Heart left ventricle (tissue), 16 donors: ENCODE measurements at places on chromosomes 13 and 19.

GRCh38 chr13:89900104-89900765, 1447.3 kb upstream of the MIR17HG start:
- no peak for DNase-seq

GRCh38 chr13:111862836-111863815, 203.8 kb upstream of the SOX1 start:
- no peak for DNase-seq

DNA sequence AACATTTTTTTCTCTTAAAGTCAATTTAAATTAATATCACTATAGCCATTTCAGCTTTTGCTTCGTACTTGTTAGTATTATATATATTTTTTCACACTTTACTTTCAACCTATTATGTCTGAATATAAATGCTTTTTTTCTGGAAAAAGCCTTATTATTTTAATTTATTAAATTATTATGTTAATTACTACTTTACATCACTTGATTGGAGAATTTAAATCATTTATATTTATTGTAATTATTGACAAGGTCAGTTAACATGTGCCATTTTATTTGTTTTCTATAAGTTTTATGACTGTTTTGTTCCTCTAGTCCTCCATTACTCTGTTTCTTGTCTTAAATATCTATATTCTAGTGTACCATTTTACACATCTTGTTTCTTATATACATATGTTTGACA, 1333.4 kb upstream of the MIR17HG start:
- no peak for DNase-seq

- peak; percentile 69 for DNase-seq
Observed at GRCh38 chr19:47573071-47574026, at the start of gene ZNF541. Gene ZNF541, minus strand, starts transcription at chr19:47573148. Its CDS starts 17,292 bp downstream, at chr19:47555856.

DNA sequence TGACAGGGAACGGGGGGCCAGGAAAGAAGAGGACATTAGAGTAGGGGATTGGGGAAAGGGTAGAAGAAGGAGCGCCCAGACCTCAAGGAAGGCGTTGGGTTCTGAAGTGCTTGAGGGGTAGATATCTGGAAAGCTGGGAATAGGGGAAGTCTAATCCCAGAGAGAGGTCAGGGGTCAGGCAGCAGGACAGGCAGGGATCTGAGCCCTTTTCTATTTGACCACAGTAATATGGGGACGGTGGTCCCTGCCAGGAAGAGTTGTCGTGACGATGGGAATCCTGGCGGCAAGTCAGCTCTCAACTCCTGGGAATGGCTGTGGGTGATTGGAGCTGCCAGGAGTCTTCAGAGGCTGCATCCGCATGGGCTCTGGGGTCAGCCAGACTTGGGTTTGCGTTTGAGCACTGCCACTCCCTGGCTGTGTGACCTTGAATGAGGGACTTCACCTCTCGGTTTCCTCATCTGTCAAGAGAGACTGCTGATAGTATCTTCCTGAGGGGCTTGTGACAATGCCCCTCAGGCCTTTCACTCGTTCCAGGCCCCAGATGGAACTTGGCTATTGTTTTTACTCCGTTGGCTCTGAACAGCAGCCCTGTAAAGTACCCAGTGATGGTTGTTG, 1.3 kb downstream of the AP2A1 start:
- no peak for DNase-seq

- no peak for DNase-seq
Observed at GRCh38 chr19:49564616-49565045, 15.7 kb downstream of the NOSIP start.

- no peak for DNase-seq
Observed at GRCh38 chr13:107867701-107868661, 347.4 kb downstream of the LIG4 start.

DNA sequence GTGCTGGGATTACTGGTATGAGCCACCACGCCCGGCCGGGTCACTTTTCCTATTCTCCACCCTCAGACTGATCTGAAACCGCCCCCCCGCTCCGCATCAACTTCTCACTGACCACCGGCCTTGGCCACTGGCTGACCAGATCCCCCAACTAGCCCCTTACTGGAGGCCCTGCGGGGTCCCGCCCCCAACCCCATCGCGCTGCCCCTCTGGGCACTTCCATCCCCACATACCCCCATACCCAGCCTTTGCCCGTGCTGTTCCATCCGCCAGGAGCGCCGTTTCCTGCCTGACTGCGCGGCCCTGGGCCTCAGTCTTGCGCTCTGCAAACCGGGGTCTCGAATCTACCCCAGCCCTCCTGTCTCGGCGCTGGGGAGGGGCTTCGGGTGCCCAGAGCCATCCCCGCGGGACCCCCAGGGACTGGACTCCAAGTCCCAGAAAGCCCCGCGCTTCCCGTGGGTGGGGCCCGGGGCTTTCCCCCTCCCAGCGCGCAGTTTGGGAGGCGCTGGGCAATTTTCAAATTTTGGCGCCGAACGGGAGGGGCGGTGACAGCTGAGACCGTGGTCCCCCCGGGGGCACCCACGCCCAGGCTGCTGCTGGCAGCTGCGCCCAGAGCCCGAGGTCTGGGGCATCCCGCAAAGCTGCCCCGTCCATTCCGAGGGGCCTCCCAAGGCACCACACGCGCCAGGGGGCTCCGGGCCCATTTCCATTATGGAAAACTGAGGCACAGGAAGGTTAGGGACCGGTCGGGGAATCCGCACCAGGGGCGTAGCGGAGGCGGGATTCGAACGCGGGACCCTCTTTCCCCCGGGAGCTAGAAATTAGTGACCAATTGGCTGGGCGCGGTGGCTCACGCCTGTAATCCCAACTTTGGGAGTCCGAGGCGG, 5.2 kb upstream of the LMNB2 start:
- DNase-seq: no peak

DNA sequence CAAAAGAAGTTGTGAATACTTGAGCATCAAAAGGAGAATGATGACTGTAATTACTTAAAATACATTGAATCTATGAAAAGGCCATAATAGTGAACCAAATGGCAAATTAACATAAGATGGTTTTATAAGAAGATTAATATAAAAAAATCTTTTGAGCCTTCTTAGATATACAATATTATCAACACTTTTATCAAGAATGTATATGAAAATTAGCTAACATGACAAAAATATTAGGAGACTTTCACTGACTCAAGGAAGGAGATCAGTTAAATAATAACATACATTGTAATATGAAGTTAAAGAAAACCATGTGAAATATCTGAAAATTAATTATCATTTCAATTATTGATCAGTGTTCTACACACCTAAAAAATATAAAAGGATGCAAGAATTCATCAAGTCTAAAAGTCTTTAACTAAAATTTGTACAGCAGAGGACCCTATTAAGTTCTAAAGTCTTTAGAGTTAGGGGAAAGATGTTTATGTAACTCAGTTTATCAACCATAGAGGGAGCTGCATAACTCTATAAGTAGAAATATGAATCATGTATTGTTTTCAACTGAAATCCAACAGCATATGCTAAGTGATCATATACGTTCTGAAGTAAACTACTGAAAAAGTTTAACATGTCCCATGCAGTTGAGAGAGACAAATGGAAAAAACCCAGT, 756.1 kb upstream of the MIR17HG start:
- no peak for DNase-seq

DNA sequence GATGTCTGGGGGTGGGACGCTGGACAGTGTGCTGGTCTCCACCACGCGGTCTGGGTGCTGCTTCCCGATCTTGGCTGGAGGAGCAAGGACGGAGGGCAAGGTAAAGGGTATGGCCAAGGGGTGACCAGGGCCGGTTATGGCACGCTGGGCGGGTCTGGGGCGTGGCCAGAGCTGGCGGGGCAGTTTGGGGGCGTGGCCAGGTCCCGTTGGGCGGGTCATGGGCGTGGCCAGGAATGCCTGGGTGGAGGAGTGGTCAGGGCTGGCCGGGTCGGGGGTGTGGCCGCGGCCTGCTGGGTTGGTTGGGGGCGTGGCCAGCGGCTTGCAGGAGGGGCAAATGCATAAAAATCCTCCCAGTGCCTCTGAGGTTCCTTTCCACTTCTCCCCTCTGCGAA, 19.2 kb downstream of the GPX4 start:
- peak; percentile 67 for DNase-seq

- DNase-seq: no peak
Observed at GRCh38 chr19:37452500-37453245, 14.6 kb downstream of the ZNF569 start.

DNA sequence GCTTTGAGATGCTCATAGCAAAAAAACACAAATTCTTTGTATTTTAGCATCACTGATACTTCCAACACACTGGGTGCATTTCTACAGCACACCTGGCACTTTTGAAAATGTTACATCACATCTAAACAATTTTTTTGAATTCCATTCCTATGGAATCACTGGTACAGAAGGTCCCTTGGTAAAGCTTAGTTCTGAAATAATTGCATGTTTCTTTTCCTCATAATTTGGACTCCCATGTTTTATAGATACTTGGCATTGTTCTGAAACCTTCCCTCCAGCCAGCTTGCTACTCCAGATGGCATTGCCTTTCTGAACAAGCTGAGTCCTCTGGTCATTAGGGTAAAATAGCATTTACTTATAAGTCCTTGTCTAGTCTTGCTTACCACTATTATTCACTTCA, 481.3 kb upstream of the GPC6 start:
- DNase-seq: no peak

DNA sequence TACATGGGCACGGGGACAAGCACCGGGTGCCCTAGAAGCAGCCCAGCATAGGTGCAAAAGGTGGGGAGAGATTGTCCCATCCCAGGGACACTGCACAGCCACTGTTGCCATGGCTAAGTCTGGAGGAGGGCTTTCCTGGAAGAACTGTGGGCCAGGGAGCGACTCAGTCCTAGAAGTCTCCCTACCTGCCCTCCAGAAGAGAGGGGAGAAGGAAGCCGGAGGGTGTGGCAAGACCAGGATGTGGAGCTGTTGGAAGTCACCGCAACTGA, 2.3 kb upstream of the FBN3 start:
- no peak for DNase-seq

- DNase-seq: no peak
Observed at GRCh38 chr13:71303144-71303543, 563.9 kb downstream of the DACH1 start.

GRCh38 chr13:78032132-78032531, 113.5 kb upstream of the EDNRB start:
- no peak for DNase-seq

DNA sequence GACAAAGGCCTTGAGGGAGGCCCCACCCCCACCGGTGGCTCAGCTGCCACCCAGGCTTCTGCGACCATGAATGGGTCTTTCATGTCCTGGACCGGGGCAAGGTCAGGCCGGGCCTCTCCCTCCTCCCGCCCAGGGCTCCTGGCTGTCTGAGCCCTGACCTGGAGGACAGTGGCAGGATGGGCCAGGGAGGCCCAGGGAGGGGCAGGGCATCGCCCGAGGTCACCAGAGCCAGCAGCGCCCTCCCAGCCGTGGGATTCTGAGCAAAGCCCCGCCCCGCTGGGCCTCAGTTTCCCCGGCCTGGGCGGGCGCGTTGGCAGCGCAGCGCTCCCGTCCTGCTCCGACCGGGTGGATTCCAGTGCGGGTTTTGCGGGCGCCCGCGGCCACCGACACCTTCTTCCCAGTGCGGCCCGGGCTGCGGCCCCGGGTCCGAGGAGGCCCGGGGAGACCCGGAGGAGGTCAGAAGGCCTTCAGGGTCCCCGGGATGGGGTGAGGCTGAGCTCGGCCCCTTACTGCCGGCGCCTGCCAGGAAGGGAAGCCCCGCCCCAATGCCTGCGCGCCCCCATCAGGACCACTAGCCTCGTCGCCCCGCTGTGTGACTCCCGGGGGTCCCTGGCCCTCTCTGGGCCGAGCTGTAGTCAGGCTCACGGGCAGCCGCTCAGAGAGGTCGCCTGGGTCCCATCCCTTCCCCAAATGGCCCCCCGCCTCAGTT, 24.6 kb upstream of the SEMA6B start:
- DNase-seq: no peak

DNA sequence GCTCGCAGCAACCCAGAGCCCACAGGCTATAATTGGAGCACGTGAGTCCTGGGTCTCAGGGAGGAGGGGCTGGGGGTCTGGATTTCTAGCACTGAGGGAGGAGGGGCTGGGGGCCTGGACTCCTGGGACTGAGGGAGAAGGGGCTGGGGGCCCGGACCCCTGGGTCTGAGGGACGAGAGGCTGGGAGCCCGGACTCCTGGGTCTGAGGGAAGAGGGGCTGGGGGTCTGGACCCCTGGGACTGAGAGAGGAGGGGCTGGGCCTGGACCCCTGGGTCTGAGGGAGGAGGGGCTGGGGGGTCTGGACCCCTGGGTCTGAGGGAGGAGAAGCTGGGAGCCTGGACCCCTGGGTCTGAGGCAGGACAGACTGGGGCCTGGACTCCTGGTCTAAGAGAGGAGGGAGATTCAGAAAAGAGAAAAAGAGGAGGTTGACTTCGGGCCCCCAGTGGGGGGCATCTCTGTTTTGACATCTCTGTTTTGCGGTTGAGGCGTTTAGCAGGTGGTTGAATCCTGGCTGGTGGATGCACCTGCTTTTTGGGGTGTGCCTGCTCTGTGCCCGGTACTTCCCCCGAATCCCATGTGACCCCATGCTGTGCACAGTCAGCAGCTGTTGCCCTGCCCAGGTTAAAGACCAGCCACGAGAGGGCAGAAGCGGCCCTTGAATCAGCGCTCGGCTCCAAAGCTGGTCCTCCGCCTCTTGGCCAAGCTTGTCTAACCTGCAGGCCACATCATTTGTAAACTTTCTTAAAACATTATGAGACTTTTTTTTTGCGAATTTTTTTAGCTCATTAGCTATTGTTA, 10.5 kb downstream of the PVR start:
- DNase-seq: peak; percentile 88

DNA sequence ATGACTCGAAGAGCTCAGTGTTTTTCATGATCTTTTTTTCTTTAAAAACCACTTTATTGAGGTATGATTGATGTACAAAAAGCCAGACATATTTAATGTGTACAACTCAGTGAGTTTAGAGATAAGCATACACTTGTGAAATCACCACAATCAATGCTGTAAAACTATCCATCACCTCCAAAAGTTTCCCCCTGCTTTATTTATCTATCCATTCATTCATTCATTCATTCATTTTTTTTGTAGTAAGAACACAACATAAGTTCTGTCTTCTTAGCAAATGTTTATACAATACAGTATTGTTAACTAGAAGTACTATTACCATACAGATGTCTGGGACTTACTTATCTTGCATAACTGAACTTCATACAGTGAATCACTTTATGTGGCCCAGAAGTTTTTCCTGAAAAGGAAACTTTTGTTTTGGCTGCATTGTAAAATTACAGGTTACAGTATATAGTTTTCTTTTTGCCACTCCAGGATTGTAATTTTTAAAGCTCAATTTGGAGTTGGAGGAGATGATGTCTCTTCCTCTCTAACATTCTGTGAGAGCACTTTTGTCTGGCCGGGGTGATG, 6.7 kb downstream of the RAP2A start:
- DNase-seq: no peak

DNA sequence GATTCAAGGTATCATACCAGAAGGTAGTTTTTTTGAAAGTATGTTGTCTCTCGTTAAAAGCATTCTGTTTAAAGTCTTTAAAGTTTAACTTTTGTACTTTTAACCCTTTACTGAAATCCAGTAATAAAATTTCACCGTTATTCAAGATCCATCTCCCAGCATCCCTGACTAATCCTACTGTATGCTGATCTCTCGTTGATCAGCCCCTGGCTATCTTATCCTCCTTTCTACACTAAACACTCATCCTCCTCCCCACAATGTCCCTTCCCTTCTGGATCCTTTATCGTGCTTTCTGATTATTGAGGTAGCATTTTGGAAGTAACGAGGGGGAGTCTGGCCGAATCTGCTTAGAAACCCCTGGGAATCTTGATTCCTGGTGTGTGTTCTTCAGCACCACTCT, 1.3 kb downstream of the TPP2 start:
- DNase-seq: no peak

GRCh38 chr13:31956980-31957644, 74.5 kb upstream of the FRY start:
- no peak for DNase-seq
